Left ventricle myocardium inferior (tissue), 1 donor: ENCODE measurements at places on chromosomes 13 and 19. TPM values are rescaled to one million over a fixed set of nuclear protein-coding genes. Genes with fewer than 3 reads are reported as not detected.

- peaks cover 52% of the 10 kb centered on the region for H3K36me3 ChIP-seq
- peaks cover 21% of the 10 kb centered on the region for H3K4me1 ChIP-seq
- no peak overlapping the region for H3K4me3 ChIP-seq
- no peak for DNase-seq
- H3K27ac ChIP-seq, result no peak overlapping the region
- H3K27me3 ChIP-seq, result no peaks in the 10 kb centered on the region
These were observed 68.4 kb upstream of the ZNF420 start for GRCh38 chr19:37009871-37010270.

GRCh38 chr19:40410030-40410389 is 3.2 kb downstream of the PRX start:
- H3K36me3 ChIP-seq, result no peaks in the 10 kb centered on the region
- no peak overlapping the region for H3K4me3 ChIP-seq
- peak overlapping the region; percentile 96 for H3K27ac ChIP-seq
- no peak for DNase-seq
- peaks cover 52% of the 10 kb centered on the region for H3K4me1 ChIP-seq
- no peaks in the 10 kb centered on the region for H3K27me3 ChIP-seq

GRCh38 chr19:46861691-46862502 is 1.1 kb downstream of the ARHGAP35 start:
- H3K4me1 ChIP-seq, result peaks cover 75% of the 10 kb centered on the region
- peak overlapping the region; percentile 79 for H3K4me3 ChIP-seq
- H3K36me3 ChIP-seq, result no peaks in the 10 kb centered on the region
- no peaks in the 10 kb centered on the region for H3K27me3 ChIP-seq
- DNase-seq, result no peak

DNA sequence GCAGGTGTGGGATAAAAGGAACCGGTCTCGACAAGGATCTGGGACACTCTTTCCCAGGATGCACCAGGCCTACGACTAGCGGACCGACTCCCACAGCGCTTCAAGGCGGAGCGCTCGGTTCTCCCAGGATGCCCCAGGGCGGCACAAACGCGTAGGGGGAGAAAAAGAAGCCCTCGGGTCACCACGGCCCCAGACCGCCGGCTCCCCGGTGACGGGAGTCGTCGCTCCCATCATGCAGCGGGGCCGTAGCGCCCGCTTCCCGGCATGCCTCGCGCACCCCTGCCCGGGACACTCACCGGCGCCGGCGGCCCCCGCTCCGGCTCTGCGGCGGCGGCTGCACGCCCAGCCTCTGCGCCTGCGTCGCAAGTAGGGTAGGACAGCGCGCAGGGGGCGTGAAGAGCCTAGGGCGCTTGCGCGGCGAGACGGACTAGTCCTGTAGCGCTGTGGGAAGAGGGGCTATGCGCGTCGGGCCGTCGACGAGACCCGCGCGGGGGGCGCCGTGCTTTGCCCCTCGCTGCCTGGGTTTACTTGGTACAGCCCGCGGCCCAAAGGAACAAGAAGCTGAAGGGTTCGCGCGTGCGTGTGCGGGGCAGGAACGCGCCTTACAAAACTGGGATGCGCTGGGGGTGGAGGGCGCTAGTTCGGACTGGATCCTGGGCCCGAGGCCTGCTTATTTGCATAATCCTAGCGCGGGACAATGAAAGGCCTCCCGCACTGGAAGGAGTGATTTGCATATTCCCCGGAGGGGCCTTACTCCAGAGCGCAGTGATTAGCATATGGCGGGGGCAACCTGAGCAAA is at the start of gene ZNF428:
Gene ZNF428 (minus strand): TSS at position 368 of the 799 bp plus-strand sequence. CDS start 5,325 bp downstream, outside the sequence.
- H3K4me1 ChIP-seq, result peaks cover 27% of the 10 kb centered on the region
- H3K36me3 ChIP-seq, result no peaks in the 10 kb centered on the region
- H3K27me3 ChIP-seq, result no peaks in the 10 kb centered on the region
- DNase-seq, result peak; percentile 87

- H3K27ac ChIP-seq, result peak overlapping the region; percentile 87
- H3K4me3 ChIP-seq, result peak overlapping the region; percentile 70
- H3K27me3 ChIP-seq, result peaks cover 6% of the 10 kb centered on the region
These were observed 2.0 kb downstream of the SLC1A5 start for GRCh38 chr19:46786236-46787039.

GRCh38 chr13:112329376-112329775 is 46.8 kb upstream of the SPACA7 start:
- peaks cover 62% of the 10 kb centered on the region for H3K27me3 ChIP-seq
- DNase-seq, result no peak
- H3K4me1 ChIP-seq, result peaks cover 13% of the 10 kb centered on the region
- H3K4me3 ChIP-seq, result no peak overlapping the region
- no peaks in the 10 kb centered on the region for H3K36me3 ChIP-seq

GRCh38 chr19:57978586-57979289 is 4.4 kb upstream of the C19orf18 start:
- no peaks in the 10 kb centered on the region for H3K4me1 ChIP-seq
- no peaks in the 10 kb centered on the region for H3K27me3 ChIP-seq
- no peak overlapping the region for H3K4me3 ChIP-seq
- peaks cover 100% of the 10 kb centered on the region for H3K36me3 ChIP-seq
- DNase-seq, result no peak
- no peak overlapping the region for H3K27ac ChIP-seq

The LRRC8E gene
- total RNA-seq, result 0.44 TPM

The CXCL17 gene
- not detected for total RNA-seq

- H3K36me3 ChIP-seq, result no peaks in the 10 kb centered on the region
- H3K4me1 ChIP-seq, result peaks cover 37% of the 10 kb centered on the region
- peak overlapping the region; percentile 42 for H3K4me3 ChIP-seq
- no peaks in the 10 kb centered on the region for H3K27me3 ChIP-seq
- peak overlapping the region; percentile 72 for H3K27ac ChIP-seq
These were observed 41.0 kb downstream of the KL start for GRCh38 chr13:33057019-33057780.

DNA sequence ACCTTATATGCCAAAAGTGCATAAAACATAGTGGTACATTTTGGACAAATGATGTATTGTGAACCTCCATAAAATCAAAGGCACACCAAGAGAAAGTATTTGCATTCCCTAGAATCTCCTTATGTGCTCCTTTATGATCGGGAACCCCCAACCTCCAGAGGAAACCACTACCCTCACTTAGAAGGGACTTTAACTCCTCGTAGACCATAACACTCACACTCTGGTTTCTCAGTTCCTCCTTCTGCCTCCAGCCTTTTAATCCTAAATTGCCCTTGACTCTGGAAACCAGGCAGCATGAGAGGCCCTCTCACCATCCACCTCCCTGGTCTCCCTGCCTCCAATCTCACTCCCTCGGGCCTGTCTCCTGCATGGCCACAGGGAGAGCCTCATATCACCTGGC is 9.8 kb upstream of the KCNN4 start:
- no peak for DNase-seq
- H3K4me1 ChIP-seq, result no peaks in the 10 kb centered on the region
- H3K36me3 ChIP-seq, result no peaks in the 10 kb centered on the region
- no peak overlapping the region for H3K27ac ChIP-seq

- H3K36me3 ChIP-seq, result no peaks in the 10 kb centered on the region
- H3K27ac ChIP-seq, result no peak overlapping the region
- no peak overlapping the region for H3K4me3 ChIP-seq
- H3K27me3 ChIP-seq, result no peaks in the 10 kb centered on the region
- H3K4me1 ChIP-seq, result no peaks in the 10 kb centered on the region
These were observed 8.5 kb upstream of the LSR start for GRCh38 chr19:35240327-35240726.

- H3K4me3 ChIP-seq, result no peak overlapping the region
- no peaks in the 10 kb centered on the region for H3K27me3 ChIP-seq
- no peak for DNase-seq
- peaks cover 11% of the 10 kb centered on the region for H3K36me3 ChIP-seq
- peaks cover 6% of the 10 kb centered on the region for H3K4me1 ChIP-seq
These were observed 31.1 kb downstream of the RB1 start for GRCh38 chr13:48334534-48335127.

The PSG5 gene
- total RNA-seq, result not detected

DNA sequence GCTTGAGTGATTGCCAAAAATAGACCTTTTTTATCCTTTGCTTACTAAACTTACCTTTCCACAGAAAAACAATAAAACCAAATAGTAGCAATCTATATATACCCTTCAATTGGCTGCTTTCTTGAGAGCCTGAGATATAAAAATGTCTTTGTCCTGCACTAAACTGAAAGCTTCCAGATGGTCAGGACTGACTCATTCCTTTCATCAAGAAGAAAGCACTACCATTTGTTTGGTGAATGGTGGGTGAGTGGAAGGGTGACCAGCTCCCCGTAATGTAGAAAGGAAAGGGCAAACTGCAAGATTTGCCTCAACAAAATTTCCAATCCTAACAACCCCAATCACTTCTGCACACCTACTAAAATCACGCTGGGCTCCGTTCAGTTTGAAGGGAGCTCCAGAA is 67.8 kb downstream of the SACS start:
- peaks cover 76% of the 10 kb centered on the region for H3K36me3 ChIP-seq
- DNase-seq, result no peak
- no peaks in the 10 kb centered on the region for H3K27me3 ChIP-seq
- no peak overlapping the region for H3K4me3 ChIP-seq

- H3K4me3 ChIP-seq, result no peak overlapping the region
- no peak for DNase-seq
- H3K4me1 ChIP-seq, result no peaks in the 10 kb centered on the region
- no peaks in the 10 kb centered on the region for H3K27me3 ChIP-seq
- H3K27ac ChIP-seq, result no peak overlapping the region
- H3K36me3 ChIP-seq, result no peaks in the 10 kb centered on the region
These were observed 969.1 kb upstream of the PCDH9 start for GRCh38 chr13:68199271-68199670.

DNA sequence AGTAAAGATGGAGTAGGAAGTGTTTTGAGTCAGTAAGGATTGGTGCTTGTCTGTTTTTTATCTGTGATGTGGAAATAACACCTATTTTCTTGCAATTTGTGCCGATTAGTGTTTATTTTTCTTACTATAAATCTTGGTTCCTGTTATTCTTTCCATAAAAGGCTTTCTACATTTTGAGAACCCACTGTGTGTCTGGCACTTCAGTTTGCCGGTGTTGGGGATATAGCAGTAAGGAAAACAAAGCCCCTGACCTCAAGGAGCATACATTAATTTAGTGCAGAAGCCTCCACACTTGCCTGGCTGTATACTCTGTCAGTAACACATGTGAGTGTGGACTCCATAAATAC is 35.6 kb upstream of the GARRE1 start:
- no peak for DNase-seq
- H3K4me1 ChIP-seq, result peaks cover 6% of the 10 kb centered on the region
- H3K4me3 ChIP-seq, result no peak overlapping the region

DNA sequence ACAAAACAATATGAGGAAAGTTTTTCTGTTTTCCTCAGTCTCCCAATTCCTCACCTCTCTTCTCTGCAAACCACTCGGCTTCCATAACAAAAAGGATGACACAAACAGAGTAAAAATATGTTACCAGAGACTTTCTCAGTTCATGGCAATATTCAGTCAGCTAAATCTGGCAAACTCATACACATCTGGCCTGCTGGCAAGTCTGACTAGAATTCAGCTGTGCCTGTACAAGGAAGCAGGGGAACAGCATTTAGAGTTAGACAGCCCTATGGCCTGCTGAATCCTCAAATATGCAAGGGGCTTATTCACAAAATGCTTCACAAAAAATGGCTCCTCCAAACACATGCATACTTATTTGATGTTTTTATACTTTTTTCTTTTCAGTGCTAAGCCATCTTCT is 227.8 kb downstream of the ENOX1 start:
- H3K4me1 ChIP-seq, result peaks cover 34% of the 10 kb centered on the region
- DNase-seq, result peak; percentile 16
- no peaks in the 10 kb centered on the region for H3K36me3 ChIP-seq
- H3K27me3 ChIP-seq, result no peaks in the 10 kb centered on the region
- no peak overlapping the region for H3K4me3 ChIP-seq
- H3K27ac ChIP-seq, result peak overlapping the region; percentile 21

DNA sequence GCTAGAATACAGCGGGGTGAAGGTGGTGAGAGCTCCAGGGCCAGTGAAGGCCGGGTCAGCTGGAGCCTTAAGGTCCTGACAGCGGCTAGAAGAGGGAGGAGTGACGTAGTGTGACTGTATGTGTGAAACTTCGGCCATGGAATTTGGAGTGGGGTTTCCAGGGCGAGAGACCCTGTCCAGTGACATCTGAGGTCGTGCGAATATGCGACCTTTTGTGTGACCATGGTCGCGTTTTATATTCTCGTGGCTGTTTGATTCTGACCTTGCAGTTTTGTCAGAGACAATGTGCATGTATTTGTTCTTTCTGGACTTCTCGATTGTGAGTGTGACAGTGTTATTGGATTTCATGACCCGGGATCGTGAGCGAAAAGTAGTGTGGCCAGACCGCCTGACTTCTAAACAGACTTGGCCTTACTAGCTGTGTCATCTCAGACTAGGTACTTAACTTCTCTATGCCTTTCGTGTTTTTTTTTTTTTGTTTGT is 405 bp upstream of the ZNF569 start:
- no peaks in the 10 kb centered on the region for H3K27me3 ChIP-seq
- H3K27ac ChIP-seq, result peak overlapping the region; percentile 98
- H3K36me3 ChIP-seq, result peaks cover 41% of the 10 kb centered on the region
- H3K4me3 ChIP-seq, result peak overlapping the region; percentile 89
- peaks cover 48% of the 10 kb centered on the region for H3K4me1 ChIP-seq

DNA sequence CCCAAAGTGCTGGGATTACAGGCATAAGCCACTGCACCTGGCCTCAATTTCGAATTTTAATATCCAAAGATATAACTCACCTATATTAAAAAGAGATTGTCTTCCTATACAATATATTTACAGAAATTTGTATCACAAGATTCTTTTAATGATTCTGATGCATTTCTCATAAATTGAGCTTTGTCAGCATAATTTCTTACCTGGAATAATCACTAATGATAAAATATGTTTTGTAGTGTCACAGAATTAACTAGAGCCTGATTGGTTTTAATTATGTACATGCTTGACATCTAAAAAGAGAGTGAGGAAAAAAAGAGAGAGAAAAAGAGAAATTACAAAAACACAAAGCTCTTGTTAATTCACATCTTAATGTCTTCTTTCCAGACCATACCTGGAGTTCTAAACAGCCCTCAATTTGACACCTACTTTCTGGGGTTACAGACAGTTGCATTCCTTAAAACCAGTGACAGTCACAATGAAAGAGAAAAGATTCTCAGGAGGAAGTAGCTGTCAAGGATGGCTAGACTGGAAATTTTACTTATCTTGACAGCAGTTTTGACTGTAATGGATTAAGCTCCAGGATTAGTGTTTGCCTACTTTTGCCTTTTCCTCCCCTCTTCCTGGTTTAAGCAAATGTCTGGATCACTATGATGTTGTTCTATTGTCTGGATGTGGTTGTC is 214.4 kb downstream of the SPRY2 start:
- DNase-seq, result no peak
- H3K36me3 ChIP-seq, result no peaks in the 10 kb centered on the region
- no peaks in the 10 kb centered on the region for H3K27me3 ChIP-seq
- H3K27ac ChIP-seq, result no peak overlapping the region
- H3K4me1 ChIP-seq, result peaks cover 13% of the 10 kb centered on the region

The ATP4B gene
- not detected for total RNA-seq
